AG04450 (cell line): ENCODE measurements at places on chromosomes 7 and 10.

- DNase-seq, result no peak
These were observed 63.9 kb downstream of the HECTD2 start for GRCh38 chr10:91474009-91474408.

GRCh38 chr7:816751-817671, 15.3 kb upstream of the SUN1 start:
- DNase-seq, result no peak

DNA sequence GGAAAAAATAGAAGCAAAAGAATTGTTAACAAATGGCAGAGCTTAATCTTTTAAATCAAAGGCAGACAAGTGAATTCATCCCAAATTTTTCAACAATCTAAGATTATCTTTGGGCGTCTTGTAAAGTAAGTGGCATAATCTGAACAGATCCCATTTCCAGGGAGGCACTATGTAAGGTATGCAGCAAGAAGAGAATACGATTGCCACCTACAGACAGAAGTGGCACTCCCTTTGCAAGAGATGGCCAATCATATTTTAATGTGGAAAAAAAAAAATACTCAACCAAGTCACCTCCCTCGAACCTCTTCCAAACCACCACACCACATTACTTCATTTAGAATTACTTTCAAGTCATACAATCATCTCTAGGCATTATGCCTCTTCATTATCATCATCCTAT, 4.0 kb downstream of the GFRA1 start:
- no peak for DNase-seq

DNA sequence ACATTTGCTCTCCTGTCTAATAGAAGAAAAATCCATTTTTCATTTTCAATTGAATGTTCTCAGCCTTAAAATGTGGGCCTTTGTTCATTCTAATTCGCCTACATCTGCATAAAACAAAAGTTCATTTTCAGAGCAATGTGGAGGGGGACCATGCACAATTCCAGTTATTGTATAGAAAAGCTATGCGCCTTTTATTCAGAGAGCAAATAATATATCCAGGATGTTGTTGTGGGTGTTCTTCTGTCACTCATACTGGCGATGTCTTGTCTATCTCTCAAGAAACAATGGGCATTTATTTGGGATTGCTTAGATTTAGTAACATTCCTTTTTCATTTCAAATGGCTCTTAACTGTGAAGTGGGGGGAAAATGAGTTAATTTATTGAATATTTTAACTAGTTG, 56.4 kb downstream of the KIF5B start:
- DNase-seq, result no peak

DNA sequence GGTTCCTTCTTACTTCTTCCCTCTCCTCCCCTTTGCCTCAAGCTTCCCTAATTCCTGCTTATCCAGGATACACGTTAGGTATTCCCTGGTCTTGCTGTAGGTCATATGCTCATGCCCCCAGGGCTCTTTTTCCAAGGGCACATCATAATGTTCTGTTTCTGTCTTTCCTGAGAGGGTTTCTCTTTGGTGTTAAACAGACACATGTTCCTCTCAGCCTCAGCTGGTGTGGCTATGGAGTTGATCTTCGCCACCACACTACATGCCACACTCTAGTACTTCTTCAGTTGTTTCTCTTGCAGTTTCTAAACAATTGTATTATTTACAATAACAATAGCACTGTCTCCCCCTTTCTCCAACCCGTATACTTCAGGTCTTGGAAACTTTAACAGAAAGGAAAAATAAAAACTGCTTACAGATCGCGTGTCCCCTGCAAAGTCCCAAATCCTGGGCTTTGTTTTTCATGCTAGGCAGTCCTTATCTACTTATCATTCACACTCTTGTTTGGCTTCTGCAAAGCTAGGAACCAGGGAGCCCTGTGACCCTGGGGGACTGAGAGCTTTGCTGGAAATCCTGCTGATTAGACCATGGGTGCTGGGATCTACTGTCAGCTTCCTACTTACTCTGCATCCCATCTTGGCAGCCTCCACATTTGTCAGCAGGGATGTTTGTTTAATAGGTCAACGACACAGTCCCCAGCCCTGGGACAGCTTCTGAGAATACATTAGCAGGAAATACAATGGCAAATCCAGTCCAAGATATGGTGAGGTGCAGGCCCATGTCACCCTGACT, 193.9 kb upstream of the BMPER start:
- no peak for DNase-seq

DNA sequence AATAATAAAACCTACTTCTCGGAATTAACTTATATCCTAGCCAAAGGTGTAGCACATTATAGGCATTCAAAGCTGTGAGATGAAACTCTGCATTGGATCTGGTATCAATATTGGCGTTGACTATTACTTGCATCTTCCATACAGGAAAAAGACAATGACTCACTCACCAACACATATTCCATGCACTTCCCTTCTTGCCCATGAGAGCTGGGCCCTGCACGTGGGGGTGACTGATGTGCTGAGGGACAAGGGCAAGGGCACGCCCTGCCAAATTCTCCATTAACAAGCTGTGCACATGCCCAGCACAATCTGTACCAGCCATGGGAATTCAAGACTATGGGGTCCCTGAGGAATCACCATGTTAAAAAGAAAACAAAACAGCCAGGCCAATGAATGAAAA, 188.1 kb upstream of the PDE1C start:
- no peak for DNase-seq

GRCh38 chr10:86954681-86955500, 2.5 kb downstream of the MMRN2 start:
- no peak for DNase-seq

DNA sequence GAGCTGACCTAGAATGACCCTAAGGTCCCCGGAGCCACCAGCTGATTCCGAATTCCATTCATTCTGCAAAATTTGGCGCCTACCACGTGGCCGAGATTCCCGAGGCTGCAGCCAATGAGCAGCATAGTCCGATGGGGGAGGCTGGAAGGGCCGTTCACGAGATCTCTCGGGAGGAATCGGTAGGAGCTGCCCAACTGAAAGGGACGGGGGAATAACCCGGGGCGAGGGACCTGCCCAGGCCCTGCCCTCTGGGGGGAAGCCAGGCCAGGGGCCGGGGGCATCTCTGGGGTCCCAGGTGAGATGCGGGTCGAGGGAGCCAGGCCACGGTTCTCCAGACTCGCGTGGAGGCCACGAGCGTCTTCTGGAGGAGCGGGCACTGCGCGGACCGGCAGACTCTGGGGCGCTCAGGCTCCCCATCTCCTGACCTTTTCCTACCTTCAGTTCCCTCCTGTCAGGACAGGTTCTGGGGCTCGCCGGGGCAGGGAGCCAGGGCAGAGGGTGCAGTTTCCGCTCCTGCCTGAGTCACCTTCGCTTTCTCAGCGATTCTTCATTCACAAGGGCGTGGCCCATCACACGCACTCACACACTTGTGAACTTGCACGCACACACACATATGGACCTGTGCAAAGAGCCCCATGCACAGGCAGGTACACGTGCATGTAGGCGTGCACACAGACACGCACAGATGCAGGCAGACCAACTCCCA, 173.4 kb downstream of the RNF216 start:
- no peak for DNase-seq

- no peak for DNase-seq
These were observed 31.8 kb upstream of the GARS1 start for GRCh38 chr7:30562909-30563308.

- no peak for DNase-seq
These were observed 55.7 kb upstream of the GATA3 start for GRCh38 chr10:7998831-7999230.
